Placental pericyte (primary cell): ENCODE measurements at places on chromosomes 3 and 15. TPM values are rescaled to one million over a fixed set of nuclear protein-coding genes. Genes with fewer than 3 reads are reported as not detected.

The ITIH3 gene
- total RNA-seq: 0.14 TPM in 1 of 2 replicates, not detected in the other

The LOXL1 gene
- total RNA-seq: 42.2 and 100 TPM in 2 replicates

The KIF23 gene
- total RNA-seq: 7.0 and 99.4 TPM in 2 replicates

The NEDD4 gene
- 53.4 and 71.9 TPM in 2 replicates for total RNA-seq

The NDUFB5 gene
- total RNA-seq: 62.9 and 94.3 TPM in 2 replicates

The IL1RAP gene
- total RNA-seq: 34.2 and 69.6 TPM in 2 replicates

The ARGFX gene
- total RNA-seq: not detected in 2 replicates

The FETUB gene
- total RNA-seq: not detected in 2 replicates

The CLDN16 gene
- 0.22 and 0.29 TPM in 2 replicates for total RNA-seq

The B3GALNT1 gene
- total RNA-seq: 12.3 and 16.8 TPM in 2 replicates

The ABCC5 gene
- 16.2 and 19.8 TPM in 2 replicates for total RNA-seq

The LMCD1 gene
- 44.2 and 63.0 TPM in 2 replicates for total RNA-seq

The CCR3 gene
- total RNA-seq: not detected in 2 replicates

The GHSR gene
- not detected in 2 replicates for total RNA-seq

The TBC1D2B gene
- 22.3 and 45.0 TPM in 2 replicates for total RNA-seq

The CPNE9 gene
- total RNA-seq: not detected in 2 replicates

The CCNB2 gene
- total RNA-seq: 4.6 and 48.0 TPM in 2 replicates

The IP6K1 gene
- total RNA-seq: 50.3 and 52.1 TPM in 2 replicates

The CISH gene
- 0.72 and 2.0 TPM in 2 replicates for total RNA-seq

The NIPA2 gene
- 71.8 and 103 TPM in 2 replicates for total RNA-seq

The GPR149 gene
- not detected in 2 replicates for total RNA-seq

The LEKR1 gene
- 1.1 and 1.9 TPM in 2 replicates for total RNA-seq

The CADPS gene
- 6.3 and 17.3 TPM in 2 replicates for total RNA-seq

The SLC12A8 gene
- 11.2 and 184 TPM in 2 replicates for total RNA-seq

The TCTA gene
- total RNA-seq: 19.7 and 27.3 TPM in 2 replicates

The SLC12A1 gene
- total RNA-seq: not detected in 2 replicates

The GJD2 gene
- not detected in 2 replicates for total RNA-seq

The MOBP gene
- total RNA-seq: not detected in 2 replicates

The POMGNT2 gene
- total RNA-seq: 8.3 and 13.0 TPM in 2 replicates

The SLC22A14 gene
- under 0.01 and 0.14 TPM in 2 replicates for total RNA-seq
